Daoy (cell line): ENCODE measurements at places on chromosomes 2 and 18. TPM values are rescaled to one million over a fixed set of nuclear protein-coding genes. Genes with fewer than 3 reads are reported as not detected.
A peak's percentile ranks its signal among the peaks of the same experiment; 100 is the strongest.

DNA sequence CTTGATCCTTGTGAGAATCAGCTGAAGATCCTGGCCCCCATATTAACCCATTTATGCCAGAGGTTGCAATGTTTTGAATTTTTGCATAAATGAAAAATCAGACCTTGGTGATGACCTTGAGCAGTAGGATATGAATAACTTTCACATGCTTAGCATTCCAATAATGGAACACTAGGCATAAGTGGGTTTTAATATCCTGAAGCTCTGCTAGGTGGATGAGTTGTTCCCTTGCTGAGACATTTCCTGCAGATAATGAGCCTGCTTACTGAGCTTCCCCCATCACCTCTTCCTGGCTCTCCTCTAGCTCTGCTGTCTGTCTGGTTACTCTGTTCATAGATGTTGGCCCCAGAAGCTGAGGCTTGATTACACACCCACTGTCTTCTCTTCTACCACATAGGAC is 25.5 kb upstream of the SEC11C start:
- peak; percentile 49 for DNase-seq

- peak; percentile 73 for DNase-seq
These were observed 145.0 kb downstream of the ZBTB7C start for GRCh38 chr18:48263914-48264902.

DNA sequence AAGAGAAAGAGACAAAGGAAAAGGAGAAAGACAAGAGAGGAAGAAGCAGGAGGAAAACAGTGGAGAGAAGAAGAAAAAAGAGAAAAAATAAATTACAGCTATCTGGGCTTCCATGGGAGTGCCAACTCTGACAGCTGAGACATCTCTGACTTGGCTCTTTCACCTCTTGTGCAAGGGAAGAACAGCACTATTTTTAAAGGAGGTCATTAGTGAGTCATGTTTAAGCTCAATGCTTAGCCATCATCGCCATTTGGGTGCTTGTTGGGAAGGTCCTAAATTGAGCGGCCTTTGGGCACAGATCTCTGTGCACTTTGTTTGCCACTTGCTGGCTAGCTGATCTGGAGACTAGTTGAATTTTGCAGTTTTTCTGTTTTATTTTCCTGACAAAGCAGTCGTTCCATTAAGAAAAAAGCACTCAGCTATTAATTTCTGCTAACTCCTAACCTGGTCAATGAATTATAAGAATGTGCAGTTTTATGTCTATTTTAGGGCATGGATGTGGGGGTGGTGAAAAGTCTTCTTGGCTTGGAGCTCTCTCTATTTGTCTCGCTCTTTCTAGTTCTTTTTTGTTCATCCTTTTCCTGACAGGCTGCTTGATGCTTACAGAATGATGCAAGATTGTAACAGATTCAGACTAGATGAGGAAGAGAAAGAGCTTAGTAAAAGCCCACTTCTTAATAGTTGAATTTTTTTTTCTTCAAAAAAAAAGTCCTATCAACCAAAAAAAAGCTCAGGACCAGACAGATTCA is 231.5 kb downstream of the SLC8A1 start:
- no peak for DNase-seq

- peak; percentile 57 for DNase-seq
These were observed 30.3 kb upstream of the GPR17 start for GRCh38 chr2:127615511-127616166.

DNA sequence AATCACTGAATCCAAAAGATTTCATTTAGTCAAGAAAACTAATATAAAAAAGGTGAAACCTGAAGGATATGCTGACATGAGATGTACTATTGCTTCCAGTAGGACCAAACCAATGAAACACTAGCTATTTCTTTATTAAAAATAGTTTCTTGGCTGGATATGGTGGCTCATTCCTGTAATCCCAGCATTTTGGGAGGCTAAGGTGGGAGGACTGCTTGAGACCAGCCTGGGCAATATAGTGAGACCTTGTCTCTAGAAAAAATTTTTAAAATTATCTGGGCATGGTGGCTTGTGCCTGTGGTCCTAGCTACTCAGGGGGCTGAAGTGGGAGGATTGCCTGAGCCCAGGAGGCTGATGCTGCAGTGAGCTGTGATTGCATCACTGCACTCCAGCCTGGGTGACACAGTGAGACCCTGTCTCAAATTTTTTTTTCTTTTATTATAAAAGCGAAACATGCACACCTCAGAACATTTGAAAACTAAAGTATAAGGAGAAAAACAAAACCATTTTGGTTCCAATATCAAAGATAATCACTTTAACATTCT is 266.2 kb downstream of the TGIF1 start:
- no peak for DNase-seq

DNA sequence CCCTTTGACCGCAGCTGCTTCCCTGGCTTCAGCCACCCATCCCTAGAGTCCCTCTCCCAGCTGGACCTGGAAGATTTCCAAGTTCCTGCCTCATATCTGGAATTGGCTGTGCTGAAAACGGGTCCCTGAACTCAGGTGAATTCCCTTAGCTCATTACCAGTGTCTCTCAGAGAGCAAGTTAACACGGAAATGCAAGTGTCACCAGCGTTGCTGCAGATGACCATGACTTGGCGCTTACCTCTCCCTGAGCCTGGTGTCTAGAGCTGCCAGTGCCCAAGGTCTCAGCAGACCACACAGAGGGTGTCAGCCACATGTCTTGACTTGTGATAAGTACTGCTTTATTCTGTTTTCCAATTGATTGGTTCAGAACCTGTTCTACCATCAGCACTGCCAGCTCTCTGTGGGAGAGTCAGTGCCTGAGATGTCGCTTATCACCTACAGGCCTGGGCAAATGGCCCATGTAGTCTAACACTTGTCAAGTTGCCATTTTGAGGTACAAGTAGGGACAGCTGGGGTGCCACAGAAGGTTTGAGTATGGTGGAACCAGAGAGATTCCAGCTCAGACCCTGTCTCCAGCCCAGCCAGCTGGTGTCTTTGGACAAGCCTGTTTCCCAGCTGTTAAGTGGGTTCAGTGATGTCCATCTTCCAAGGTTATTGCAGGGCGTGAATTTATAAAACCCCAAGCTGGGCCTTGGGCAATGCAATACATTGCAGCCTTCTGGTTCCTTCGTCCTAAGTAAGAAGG is 48.7 kb downstream of the LYPD1 start:
- DNase-seq, result no peak

CABLES1 gene
- total RNA-seq, result 6.2 and 7.8 TPM in 2 replicates

- no peak for DNase-seq
These were observed 220.2 kb downstream of the SUCLG1 start for GRCh38 chr2:84238907-84239306.

GRCh38 chr2:235106874-235107639 is 155.2 kb downstream of the SH3BP4 start:
- peak; percentile 75 for DNase-seq

RAX gene
- total RNA-seq, result not detected in 2 replicates

GRCh38 chr2:25784404-25784803 is 93.9 kb downstream of the ASXL2 start:
- no peak for DNase-seq

- DNase-seq, result peak; percentile 23
These were observed 40.1 kb upstream of the TAF1B start for GRCh38 chr2:9803023-9803805.

AAK1 gene
- total RNA-seq, result 21.5 and 23.4 TPM in 2 replicates

- DNase-seq, result peak; percentile 50
These were observed 11.4 kb downstream of the CCDC88A start for GRCh38 chr2:55408098-55408882.

- no peak for DNase-seq
These were observed 60.5 kb downstream of the HDLBP start for GRCh38 chr2:241254904-241255351.

DNA sequence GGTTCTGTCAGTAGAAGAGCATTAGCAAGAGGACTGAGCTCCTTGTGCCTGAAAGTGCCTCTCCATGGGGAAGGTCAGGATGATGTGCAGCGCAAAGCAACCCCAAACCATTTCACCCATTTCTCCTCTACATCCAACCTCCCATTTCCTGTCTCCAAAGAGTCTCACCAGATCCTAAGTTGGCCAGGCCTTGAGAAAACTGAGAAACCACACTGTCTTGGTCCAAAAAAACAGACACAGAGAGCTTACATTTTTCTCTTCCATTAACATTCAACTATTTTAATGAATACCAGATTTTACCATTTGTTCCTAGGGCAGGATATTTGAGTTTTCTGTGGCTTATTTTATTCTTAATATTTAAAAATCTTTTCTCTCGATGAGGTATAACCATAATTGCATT is 195.0 kb downstream of the EPHA4 start:
- DNase-seq, result no peak

- peak; percentile 97 for DNase-seq
These were observed 67.9 kb downstream of the RHOB start for GRCh38 chr2:20514596-20515269.

GKN2 gene
- 0.06 TPM in 1 of 2 replicates, not detected in the other for total RNA-seq

DNA sequence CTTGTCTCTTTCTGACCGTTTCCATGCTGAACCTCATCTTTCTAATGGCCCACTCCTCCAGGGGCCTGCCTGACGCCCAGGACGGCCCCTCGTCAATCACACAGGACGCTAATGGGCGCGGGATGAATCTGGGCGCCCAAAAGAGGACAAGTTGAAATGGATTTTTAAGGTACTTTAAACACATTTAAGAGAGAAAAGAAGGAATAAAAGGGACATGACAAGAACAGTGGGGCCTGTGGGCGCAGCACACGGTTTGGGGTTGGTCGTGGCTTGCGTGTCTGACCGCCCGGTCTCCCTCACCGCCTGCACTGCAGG is 607 bp upstream of the UBE2F start:
- DNase-seq, result no peak

- DNase-seq, result no peak
These were observed 100.2 kb downstream of the ZBTB7C start for GRCh38 chr18:48308755-48309575.

SP3 gene
- total RNA-seq, result 57.4 and 88.5 TPM in 2 replicates

DNA sequence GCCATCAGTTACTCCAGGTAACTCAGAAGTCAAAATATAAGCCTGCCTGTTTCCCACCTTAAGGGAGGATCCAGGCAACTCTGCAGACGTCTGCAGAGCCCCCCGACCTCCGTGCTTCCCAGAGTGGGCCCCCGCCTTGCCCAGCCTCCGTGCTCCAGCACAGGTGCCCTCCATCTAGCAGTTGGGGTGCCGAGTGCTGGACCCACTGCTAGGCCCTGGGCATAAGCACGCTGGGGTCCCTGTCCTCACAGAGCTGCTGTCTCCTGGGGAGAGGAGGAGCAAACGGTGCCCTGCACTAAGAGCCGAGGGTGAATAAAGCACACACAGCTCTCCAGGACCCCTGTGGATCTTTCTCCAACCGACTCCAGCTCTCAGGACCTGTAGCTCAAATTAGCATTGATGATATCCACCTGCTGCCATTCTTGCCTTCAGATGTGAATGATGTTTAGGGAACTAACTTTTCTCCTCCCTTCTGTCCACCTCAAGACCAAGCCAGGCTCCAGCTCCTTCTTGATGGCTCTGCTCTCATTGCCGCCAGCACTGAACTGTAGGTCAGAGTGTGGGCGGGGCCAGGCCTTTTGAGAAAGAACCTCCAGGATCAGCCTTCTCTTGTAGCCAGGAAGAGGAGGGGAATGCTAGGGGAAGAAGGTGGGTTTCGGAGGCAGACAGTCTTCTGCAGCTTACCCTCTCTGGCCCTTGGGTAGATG is 121.2 kb downstream of the SMAD7 start:
- DNase-seq, result no peak

DNA sequence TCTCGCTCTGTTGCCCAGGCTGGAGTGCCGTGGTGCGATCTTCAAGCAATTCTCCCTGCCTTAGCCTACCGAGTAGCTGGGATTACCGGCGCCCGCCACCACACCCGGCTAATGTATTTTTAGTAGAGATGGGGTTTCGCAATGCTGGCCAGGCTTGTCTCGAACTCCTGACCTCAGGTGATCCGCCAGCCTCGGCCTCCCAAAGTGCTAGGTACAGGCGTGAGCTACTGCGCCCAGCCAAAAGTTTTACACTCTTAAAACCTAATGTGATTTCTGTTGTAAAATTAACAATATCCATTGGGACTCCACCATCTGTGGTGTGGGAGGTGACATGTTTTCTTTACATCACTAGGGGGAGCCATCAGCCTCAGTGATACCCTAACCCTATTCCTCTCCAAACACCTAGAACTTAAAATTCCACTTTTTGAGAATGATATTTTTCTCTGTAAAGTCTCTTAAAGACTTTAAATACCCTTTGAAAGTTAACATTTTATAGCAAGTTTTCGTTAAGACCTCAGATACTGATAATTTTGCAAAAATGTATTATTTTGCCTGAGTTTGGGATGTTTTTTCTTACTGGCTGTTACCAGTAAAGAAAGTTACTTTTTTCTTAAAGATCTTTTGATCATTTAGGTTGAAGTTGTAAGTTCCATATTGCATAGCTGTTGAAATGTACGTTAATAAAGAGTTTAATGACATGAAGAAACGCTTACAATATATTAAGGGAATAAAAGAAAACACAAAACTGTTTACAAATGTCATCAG is 11.6 kb upstream of the EIF2AK2 start:
- peak; percentile 51 for DNase-seq

GRCh38 chr2:141728142-141728541 is 402.7 kb downstream of the LRP1B start:
- no peak for DNase-seq

- DNase-seq, result no peak
These were observed 164.2 kb downstream of the VWC2L start for GRCh38 chr2:214575030-214575429.

ALPG gene
- total RNA-seq, result not detected in 2 replicates

CYS1 gene
- total RNA-seq, result 2.1 and 5.1 TPM in 2 replicates

DNA sequence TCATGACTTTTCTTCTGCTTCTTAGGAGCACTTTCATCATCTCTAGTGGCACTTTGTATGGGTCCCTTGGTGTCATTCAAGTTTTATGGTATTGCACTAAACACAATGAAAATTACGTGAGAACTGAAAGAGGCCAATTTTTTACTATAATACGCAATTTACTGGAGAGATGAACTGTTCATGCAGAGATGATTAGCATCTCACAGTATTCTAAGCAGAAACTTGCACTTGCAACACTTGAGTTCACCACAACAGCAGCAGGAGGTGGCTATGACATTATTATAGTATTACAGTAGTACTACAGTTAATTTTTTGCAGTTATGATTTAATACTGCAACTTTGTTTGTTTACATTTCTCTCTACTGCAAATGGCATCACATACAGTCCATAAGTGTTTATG is 793.1 kb upstream of the CRIM1 start:
- no peak for DNase-seq

DNA sequence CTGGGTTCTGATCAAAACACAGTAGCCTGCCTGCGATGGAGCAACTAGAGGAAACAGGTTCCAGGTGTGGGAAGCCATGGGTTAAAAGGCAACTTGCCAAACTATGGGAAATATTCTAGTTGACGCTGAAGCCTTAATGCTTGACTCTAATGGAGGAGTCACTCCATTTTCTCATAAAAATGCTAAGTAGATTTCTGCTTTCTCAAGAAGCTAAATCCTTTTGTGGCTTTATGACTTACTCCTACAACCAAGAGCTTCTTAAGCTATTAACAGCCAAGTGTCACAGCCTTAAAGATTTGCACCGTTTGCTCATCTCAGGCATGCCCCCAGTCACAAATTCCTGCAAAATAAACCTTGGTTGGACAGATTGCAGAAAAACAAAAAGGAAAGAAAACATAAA is 25.2 kb downstream of the ANKRD44 start:
- no peak for DNase-seq

FOSL2 gene
- 56.0 and 62.1 TPM in 2 replicates for total RNA-seq

- DNase-seq, result no peak
These were observed 45.7 kb downstream of the ICOS start for GRCh38 chr2:203982276-203982675.
